Kidney (tissue), 22 donors: ENCODE measurements at places on chromosomes 2 and 18. TPM values are rescaled to one million over a fixed set of nuclear protein-coding genes. Genes with fewer than 3 reads are reported as not detected.

The CMPK2 gene
- 2.8 TPM for polyA plus RNA-seq

DNA sequence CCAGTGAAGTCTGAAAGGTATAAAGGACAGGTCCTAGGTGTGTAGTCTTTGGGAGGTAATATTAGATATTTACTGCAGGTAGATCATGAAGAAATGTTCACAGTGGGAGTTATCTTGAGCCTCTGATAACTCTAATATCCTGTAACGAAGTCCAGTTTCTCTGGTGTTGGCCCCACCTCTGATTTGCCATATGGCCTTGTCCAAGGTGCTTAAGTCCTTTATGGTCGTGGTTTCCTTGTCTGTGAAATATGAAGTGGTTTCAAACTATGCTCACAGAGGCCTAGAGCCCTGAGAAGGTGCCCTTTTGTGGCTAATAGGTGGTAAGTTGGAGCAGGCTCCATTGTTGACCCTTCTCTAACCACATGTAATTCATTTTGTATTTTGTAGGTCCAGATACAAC is 190.7 kb downstream of the ICOS start:
- no peak for DNase-seq

The CAD gene
- 8.8 TPM for polyA plus RNA-seq

The CRYGC gene
- not detected for polyA plus RNA-seq

- peak; percentile 37 for DNase-seq
Observed at GRCh38 chr2:127619877-127620705, 25.9 kb upstream of the GPR17 start.

DNA sequence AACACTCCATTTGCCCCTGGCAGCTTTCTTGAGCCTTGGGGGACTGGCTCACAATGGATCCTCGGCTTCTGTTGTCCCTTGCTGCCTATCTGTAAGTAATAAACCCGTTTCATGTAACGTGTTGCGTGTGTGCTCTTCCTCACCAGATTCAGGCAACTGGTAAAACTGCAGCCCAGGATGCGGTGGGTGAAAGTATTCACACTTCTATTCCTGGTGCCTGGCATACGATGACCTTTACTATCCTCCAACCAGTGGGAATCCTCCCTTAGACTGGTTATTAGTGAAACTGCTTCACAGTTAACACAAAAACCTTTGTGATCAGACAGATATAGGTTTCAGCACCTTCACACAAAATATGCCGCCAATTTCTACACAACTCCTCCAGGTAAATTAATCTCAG is 13.6 kb upstream of the ICA1L start:
- DNase-seq, result no peak

- DNase-seq, result no peak
Observed at GRCh38 chr18:48460929-48461583, 51.9 kb upstream of the ZBTB7C start.

DNA sequence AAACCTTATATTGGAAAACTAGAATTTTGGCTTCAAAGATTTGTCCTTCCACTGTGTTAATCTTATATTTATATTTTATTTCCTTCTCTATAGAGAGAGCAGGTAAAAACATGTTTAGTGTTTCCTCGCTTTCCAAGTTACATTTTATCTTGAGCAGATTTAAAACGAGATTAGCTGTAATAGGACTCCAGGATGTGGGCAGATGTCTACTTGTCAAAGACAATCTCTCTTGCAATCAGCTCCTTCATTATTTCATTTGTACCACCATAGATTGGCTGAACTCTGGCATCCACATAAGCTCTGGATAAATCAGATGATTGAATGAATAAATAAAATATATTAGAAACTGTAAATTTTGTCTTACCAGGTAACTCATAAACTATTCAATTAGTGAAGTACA is 17.5 kb upstream of the KANSL1L start:
- DNase-seq, result no peak

DNA sequence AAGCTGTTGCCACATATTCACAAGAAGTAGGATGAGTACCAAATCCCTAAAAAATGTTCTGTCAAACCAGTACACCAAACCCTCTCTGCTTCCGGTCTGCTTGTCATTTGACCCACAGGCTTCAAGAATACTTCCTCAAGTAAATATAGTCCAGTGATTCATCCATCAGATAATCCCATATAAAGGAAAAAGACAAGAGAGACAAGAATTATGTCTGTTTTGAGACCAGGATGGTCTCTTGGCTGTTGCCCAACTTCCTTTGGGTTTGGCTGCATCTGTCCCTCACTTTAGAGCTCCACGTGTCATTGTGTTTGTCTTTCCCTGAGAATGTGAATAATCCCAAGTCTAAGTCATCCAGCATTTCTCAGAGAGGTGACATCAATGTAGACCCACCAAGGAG is 91.5 kb upstream of the NRP2 start:
- DNase-seq, result no peak

The IRS1 gene
- polyA plus RNA-seq, result 4.5 TPM

DNA sequence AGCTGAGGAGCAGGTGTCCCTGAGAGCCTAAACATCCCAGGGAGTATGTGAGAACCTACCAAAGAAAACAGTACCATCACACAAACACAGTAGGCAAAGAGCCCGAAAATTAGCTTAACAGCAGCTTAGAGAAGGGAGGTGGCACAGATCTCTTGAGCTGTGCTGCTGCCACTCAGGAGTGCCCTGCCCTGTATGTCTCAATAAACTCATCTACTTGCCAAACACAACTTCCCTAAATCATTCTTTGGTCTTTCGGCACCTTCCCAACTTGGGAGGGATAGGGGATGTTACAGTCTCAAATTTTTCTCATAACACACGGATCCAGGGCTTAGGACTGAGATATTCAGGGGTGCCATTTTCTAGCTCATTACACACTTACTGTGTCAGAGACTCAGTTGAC is 45.3 kb upstream of the C1D start:
- no peak for DNase-seq

GRCh38 chr2:240565333-240566202 is 2.7 kb upstream of the RNPEPL1 start:
- peak; percentile 61 for DNase-seq

DNA sequence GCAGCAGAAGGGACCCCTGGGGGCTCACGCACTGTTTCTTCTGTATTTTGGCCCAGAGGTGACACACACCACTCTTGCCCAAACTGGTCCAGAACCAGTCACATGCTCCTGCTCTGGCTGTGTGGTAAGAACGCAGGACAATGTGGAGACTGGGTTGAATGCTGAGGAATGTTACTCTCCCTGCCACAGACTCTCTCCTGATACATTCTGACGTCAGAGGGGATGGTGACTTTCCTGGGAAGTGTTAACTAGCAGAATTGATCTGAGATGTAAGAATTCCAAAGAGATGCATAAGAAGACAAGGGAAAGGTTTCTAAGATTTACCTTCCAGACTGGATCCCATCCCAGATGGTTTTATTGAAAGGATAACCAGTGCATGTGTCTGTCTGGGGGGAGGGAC is 100.8 kb downstream of the ASB1 start:
- no peak for DNase-seq

- DNase-seq, result peak; percentile 81
Observed at GRCh38 chr2:85753525-85754312, at the start of gene ATOH8. ATOH8 (plus strand) TSS chr2:85753991; CDS start chr2:85754190, 199 bp downstream.

DNA sequence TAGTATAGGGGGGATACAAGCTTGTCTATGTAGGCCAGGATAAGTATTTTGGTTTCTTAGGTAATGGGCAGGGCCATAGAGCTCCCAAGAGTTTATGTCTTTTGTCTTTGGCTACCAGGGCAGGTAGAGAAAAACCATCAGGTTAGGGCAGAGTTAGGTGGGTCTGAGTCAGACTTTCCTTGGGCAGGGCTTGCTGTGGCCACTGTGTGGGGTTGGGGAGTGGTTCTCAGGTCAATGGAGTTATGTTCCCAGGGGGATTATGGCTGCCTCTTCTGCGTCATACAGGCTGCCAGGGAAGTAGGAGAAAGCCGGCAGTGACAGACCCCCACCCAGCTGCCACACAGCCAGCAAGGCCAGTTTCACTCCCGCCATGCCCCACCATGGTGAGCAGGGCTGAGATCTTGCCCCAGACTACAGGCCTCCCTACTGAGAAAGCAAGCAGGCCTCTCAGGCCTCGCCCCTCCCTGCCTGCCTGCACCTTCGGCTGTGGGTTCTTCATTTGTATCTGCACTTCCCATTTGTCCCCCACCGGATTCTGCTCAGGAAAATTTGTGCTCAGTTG is 55.5 kb downstream of the RPIA start:
- no peak for DNase-seq

- DNase-seq, result no peak
Observed at GRCh38 chr18:49846718-49847470, 33.6 kb upstream of the ACAA2 start.

DNA sequence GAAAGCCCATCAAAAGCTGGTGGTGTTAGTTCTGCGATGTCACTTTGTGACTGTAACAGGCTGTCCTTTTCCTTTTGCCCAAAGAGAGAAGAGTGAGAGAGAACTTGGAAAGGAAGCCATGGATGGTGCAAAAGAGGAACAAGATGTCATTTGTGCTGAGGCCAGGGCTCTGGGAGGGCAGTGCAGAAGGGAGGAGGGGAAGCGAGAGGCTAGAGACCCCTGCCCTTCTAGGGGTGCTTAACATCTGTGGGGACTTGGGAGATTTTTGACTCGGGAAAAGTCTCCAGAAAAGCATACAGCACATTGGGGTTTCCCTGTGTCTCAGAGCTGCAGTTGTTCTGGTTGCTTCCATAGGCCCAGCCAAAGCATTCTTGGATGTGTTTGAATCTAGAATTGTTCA is 49.6 kb downstream of the ZBTB7C start:
- DNase-seq, result no peak

DNA sequence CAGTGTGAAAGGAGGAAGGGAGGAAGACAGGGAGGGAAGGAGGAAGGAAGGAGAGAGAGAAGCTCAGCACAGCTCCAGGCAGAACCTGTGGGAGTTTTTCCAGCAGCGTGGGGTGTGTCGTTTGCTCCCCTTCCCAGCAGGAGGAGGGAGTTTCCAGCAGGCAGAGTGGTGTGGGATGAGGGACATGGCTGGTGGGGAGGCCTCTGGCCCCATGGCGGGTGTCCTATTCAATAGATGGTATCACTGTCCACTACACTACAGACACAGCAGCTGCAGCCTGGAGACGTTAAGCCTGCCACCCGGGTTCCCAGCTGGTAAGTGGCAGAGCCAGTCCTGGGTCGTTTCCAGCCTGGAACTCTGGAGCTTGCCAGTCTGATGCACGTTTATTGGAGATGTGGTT is 44.7 kb downstream of the GLI2 start:
- DNase-seq, result peak; percentile 4

DNA sequence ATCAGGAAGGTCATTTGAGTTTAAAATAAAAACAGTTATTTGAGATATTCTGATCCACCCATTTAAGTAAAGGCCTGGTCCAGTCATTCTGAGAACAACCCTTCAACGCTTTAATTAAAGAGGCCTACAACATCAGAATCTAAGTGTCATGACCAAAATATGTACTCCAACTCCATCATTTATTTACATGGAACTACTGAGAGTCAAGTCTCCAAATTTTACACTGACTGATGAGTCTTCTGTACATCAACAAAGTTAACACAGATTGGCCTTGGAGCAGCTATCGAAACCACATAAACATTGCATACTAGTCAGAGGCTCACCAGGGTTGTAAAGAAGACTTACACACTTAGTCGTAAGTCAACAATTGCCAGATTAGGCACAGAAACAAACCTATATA is 37.1 kb downstream of the PIEZO2 start:
- DNase-seq, result no peak

DNA sequence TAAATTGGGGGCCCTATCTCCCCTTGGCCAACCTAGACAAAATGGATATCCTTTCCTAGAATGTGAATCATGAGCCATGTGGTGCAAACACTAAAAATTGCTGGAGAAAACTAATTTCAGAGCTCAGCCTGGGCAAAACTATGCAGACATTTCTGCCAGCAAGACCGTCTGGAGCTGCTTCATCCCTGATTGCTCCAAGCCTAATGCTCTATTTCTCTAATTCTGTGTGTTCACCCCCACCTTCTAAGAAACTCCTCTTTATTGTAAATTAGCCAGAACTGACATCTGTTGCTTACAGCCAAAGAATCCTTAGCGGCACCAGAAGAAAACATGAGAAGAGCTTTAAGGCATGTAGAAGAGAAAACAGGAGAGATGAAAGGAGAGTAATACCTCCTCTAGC is 337.7 kb upstream of the CHAC2 start:
- DNase-seq, result no peak

DNA sequence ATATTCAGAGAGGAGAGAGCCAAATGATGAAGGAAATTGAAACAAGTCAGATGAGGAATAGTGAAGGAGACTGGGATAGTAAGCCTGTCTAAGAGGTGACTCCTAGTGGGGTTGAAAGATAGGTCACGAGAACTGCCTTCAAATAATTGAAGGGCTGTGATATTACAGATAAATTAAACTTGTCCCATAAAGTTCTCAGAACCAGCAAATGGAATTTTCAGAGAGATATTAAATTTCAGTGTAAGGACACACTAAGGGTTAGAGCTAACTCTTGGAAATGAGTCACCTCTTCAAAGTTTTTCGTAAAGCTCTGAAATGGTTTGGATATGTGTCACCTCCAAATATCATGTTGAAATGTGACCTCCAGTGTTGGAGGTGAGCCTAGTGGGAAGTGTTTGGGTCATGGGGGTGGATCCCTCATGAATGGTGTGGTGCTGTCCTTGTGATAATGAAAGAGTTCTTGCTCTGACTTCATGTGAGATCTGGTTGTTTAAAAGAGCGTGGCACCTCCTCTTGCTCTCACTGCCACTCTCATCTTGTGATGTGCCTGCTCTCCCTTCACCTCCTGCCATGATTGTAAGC is 87.3 kb downstream of the BABAM2 start:
- DNase-seq, result no peak

- DNase-seq, result peak; percentile 78
Observed at GRCh38 chr2:170361090-170361936, 183.4 kb downstream of the MYO3B start.

- no peak for DNase-seq
Observed at GRCh38 chr2:239871481-239872435, 153.4 kb downstream of the NDUFA10 start.

The VIT gene
- 0.15 TPM for polyA plus RNA-seq

DNA sequence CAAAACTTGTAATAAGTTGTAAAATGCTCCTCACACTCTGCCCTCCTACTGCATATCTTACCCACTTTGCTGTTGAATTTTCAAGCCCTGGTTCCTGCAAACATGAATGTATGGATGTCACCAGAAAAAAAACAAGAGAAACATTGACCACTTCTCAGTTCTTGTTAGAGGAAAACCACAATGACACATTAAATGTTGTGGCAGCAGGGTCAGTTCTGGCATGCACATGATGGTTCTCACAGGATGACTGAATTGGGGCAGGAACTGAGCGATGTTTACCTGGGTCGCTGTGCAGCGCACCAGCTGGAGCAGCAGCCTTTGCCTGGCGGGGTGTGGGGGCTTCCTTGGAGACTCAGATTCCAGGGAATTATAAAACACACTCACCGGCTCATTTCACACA is 14.0 kb upstream of the PRKCE start:
- DNase-seq, result no peak

DNA sequence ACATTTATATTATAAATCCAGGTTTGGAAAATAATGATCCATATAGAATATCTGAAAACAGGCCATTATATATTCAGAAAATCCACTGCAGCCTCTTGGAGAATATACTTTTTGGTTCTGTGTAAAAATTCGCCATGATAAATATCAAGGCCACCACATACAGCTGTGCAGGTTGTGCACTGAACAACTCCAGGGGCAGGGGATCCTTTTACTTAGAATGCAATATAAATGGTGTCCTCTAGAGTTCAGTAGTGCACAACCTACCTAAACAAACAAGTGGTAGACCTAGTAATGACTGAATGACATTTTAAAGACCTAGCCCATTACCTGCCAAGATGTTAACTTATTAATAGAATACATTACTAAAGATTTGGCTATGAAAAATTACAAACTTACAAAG is 22.4 kb downstream of the MOGAT1 start:
- no peak for DNase-seq

The IL18R1 gene
- 3.6 TPM for polyA plus RNA-seq

GRCh38 chr2:179268277-179268925 is 3.8 kb upstream of the SESTD1 start:
- DNase-seq, result no peak

The NOP58 gene
- polyA plus RNA-seq, result 38.6 TPM
